ENCODE measurements at places on chromosomes 6 and 20.

DNA sequence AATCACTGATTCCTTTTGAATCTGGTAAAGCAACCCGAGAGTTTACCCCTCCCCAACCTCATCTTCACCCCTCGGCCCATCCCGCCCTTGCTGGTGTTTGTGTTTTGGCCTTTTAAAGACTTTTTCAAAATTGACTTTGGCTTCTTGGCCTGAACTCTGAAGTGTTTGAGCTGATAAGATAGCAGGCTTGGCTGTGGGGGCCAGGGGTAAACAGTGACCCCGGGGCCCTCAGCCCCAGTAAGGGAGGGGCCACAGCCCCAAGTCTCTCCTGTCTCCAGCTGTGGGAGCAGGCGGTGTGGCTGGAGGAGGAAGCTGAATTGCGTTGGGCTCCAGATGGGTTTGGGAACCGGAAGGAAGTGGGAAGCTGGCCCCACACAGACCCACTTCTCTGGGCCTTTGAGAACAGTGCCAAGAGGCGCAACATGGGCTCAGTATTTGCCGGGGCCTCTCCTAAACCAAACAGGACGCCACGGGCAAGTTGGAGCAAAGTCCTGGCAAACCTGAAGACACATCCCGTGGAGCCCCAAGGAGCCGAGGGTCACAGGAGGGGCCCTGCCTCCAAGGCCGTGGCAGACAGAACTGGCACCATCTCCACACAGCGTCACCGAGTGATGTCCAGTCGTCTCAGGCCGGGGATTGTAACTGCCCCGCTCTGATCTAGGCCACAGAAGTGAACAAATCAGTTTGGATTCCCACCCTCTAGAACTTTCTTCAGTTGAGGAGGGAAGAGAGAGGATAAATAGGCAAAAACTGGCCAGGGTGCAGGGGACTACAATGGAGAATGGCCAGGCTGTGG is 54.3 kb upstream of the PTPN1 start:
- no peak for DNase-seq

- no peak for DNase-seq
These were observed 12.4 kb upstream of the GMEB2 start for GRCh38 chr20:63639093-63639975.

GRCh38 chr6:166688901-166689300 is 61.9 kb upstream of the RPS6KA2 start:
- DNase-seq, result no peak

DNA sequence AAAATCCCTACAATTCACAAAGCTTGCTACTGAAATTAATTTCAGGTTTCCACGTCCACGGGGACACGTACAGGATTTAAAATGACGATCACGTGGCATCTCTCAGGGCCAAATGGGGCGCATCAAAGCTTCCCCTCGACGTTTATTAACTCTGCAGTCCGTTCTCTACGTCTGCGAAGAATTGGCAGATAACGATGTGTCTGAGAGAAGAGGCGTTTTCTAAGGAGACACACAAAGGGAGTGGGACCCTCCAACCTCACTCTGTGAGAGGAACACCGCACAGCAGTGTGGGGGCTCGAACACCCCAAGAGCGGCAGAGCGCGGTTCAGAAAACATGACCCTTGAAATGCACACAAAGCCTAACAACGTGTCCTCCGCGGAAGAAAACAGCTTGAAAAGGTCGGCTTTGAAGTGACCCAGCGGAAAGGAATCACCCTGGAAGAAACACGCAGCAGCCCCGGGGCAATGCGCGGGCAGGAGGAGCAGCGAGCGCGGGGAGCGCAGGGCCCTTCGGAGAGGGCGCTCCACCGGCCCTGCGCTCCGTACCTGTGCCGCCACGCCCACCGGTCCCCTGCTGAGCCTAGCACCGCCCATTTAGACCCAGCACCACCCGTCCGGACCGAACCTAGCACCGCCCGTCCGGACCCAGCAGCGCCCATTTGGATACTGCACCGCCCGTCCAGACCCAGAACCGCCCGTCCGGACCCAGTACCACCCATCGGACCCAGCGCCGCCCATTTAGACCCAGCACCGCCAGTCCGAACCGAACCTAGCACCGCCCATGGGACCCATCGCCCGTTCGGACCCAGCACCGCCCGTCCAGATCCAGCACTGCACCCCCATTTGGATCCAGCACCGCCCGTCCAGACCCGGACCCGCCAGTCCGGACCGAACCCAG is 1.1 kb upstream of the AFDN start:
- peak; percentile 49 for DNase-seq

- DNase-seq, result no peak
These were observed 45.9 kb downstream of the ELOVL5 start for GRCh38 chr6:53302678-53303360.

- peak; percentile 66 for DNase-seq
These were observed 512 bp downstream of the TAP1 start for GRCh38 chr6:32852844-32853540.

- DNase-seq, result no peak
These were observed 105.9 kb upstream of the ID4 start for GRCh38 chr6:19731282-19731681.

DNA sequence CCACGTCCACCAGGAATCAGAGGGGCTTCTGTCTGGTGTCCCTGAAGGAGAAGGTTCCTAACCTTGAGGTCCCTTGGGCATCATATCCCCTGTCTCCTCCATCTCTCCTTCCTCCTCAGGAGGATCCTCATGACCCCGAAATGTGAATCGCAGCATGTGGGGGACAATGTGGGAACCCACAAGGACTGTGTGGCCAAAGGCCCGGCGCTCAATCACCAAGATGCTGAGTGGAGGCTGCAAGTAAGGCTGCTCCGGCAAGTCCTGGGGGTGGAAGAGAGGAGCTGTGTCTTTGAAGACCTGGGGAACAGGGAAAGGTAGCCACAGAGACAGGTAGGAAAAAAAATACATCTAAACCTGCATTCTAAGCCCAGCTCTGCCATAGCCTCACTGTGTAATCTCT is 36.4 kb upstream of the SPAG4 start:
- no peak for DNase-seq
